Activated CD4-positive, alpha-beta T cell treated with anti-CD3 and anti-CD28 coated beads, Interleukin-2, amount 10 ng/mL, durations not matched to agents 7 days and 5 days (primary cell): ENCODE measurements at places on chromosomes 7 and 10.

DNA sequence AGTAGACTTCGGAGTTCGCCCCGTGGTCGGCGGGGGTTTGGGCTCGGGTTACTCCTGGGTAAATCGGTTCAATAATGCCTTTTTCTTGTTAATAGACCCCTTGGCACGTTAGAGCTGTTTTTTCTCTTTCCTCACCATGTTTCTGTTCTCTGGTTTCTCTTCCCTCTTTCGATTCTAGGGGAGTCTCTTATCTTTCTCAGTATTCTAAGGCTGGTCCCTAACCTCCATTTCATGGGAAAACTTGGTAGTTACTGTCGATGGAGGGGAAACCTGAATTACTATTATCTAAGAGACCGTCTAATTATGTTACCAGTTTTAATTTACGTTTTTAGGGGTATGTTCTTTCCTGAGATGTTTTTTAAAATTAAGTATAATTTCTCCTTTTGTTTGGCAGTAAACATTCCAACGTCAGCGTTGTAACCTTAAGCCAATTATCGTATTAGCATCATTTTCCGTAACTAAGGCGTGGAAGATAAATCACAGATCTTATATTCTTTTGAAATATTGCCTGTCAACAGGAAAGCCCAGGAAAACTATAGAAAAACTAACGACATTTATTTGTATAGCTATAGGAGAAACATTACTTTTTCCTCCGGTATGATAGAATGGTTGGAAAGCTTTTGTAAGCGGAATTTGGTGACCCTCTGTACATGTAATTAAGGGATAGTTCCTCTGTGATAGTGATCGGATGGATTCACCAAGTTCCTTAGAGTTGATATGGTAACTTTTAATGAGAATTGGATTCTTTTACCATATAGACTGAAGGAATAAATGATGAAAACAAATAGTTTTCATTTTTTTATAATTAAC lies 847 bp downstream of the BTAF1 start:
- no peak for DNase-seq

DNA sequence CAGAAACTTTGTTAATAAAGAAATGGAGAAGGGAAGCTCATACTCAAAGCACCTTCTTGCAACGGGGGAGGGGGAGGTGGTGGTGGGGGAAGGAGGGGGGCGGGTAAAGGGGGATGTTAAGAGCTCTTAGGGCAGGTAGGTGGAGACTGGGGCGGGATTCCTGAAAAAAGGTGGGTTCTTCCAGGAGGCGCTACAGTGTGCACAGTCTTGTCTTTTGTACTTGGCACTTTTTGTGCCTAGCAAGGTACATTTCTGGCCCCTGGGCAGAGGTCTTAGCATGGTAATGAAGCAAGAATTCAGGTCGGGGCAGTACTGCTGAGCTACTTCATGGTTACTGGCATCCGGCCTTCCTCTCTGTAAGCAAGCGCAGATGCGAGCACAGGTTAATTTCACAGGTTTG lies 15.2 kb upstream of the LAMB4 start:
- DNase-seq: no peak

- DNase-seq: no peak
Measured at GRCh38 chr7:142537760-142538159, 211.5 kb upstream of the PRSS1 start.

DNA sequence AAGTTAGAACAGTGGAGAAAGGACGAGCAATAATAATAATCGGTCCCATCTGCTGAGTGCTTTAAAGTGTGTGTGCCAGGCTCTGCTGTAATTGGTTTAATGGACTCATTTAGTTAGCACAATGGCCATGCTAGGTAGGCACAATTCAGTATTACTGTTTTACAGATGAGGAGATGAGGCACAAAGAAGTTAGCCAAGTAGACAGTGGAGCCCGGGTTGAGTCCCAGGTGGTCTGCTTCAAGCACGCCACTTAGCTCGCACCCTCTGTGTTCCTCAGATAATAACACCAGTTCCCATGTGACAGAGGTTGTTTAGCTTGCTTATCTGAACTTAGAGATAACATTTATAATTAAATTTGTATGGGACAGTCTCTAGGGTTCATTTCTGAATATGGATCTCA lies 101.6 kb upstream of the GJD4 start:
- no peak for DNase-seq

- no peak for DNase-seq
Measured at GRCh38 chr7:32044739-32045138, 25.5 kb downstream of the PDE1C start.

DNA sequence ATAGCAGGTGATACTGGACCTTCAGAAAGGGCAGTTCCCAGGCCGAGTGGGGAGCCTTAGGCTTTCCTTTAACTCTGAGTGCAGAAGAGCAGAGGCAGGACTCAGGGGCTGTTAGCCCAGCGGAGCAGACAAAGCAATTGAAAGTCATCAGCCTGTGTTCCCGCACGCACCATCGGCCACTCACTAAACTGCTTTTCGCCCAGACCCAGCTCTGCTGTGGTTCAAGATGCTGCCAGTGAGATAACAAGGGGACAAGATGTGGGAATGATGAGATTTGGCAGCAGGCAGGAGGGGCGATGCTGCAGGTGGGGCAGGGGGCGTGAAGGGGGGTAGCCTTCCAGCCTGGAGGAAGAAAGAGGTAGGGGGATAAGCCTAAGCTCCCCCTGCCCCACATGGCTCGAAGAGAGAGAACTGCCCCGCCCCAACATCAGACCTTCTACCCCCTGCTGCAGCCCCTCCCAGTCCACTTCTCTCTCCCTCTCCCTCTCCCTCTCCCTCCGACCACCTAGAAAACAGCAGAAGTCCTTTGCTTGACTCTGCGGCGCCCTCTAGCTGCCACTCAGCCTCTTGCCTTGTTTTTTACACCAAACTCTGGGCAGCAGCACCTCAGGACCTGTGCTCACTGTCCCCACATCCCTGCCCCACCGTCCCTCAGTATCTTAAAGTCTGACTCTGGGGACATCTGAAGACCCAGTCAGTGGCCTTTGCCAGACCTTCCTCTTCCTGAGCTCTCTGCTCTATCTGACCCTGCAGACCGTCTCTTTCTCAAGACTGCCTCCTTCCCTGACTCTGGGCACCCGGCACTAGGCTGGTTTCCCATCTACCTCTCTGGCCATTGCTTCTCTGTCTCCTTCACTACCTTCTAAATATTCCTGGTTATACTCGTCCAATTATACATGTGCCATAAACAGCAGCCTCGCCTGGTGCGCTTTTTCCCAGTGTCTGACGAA lies 110.5 kb downstream of the C10orf105 start:
- DNase-seq: peak; percentile 70

DNA sequence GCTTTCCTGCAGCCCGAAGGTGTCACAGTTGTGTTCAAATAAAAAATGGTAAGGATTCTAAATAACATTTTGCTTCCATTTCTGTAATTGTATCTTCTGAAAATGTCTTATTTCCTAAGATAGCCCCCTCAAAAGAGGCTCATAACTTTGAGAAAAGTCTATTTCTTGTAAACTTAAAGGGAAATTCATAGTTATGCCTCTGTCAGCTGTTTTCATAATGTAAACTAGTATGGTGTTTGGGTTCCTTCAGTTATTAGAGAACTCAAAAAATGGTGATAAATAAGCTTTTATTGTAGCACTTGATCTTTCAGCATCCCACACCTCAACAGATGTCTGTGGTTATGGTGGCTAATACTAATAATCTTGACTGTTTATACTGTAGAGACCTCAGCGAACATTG lies 57.1 kb downstream of the KLHDC10 start:
- no peak for DNase-seq

GRCh38 chr7:140998715-140999114 lies 16.0 kb downstream of the MRPS33 start:
- DNase-seq: no peak

- DNase-seq: no peak
Measured at GRCh38 chr10:12489806-12490205, 140.5 kb downstream of the CAMK1D start.

DNA sequence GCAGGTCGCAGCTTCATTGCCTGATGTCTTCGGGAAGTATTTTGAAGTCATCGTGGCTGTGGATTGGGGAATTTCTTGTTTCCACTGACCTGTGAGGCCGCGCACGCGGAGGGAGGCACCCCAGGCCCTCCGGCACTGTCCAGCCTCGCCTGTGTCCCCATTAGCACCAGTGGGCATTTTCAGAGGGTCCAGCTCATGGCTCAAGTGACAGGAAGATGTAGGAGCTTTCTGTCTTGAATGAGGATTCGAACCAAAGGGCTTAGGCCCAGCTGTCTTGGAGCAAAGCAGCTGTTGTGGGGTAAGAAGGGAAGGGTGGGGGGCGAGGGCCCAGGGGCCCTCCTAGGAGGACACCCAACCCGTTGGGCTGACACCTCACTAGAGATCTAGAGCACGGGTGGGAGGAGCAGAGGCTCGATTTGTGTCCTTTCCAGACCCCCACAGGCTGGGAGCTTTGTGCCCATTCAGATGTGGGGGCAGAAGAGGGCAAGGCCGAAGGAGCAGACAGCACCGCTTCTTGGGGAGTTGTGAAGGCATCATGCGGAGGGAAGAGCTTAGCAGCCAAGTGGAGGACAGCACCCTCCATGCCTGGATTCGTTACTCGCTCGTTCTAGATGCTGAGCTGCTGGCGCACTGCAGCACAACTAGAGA lies 914 bp downstream of the ZNF37A start:
- no peak for DNase-seq

DNA sequence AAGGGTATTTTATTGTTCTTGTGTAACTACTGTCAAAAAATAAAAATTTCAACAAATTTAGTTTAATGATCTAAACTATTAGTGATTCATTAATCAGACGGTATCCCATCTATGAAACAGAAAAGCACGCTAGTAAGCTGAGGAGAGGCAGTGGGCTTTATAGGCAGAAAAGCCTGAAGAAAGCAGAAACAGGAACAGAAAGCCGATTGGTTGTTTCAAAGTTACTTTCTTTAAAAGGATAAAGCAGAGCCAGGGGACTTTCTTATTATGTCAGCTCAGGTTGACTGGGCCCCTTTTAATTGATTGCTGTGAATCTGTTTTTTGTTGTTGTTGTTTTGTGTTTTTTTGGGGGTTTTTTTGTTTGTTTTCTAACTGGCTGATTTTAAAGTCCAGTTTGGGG lies 105.5 kb downstream of the TES start:
- DNase-seq: no peak

DNA sequence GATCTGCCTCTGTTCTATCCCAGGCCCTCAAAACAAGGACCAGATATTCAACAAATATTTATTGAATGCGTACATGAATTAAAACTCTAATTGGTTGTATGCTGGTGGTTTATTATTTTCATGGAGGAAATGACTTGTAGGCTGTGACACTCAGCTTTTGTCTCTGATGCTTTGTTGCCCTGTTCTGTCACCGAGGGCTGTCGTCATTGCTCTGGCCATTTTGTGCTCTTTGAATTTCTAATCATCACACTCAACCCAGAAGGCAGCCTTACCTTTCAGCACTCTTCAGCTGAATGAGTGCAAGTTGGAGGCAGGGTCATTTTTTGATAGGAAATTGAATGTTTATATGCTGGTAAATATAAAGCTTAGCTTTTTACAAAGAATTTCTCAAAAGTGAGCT lies 14.5 kb downstream of the SRGN start:
- no peak for DNase-seq

- no peak for DNase-seq
Measured at GRCh38 chr10:113278221-113278620, 274.6 kb upstream of the HABP2 start.

DNA sequence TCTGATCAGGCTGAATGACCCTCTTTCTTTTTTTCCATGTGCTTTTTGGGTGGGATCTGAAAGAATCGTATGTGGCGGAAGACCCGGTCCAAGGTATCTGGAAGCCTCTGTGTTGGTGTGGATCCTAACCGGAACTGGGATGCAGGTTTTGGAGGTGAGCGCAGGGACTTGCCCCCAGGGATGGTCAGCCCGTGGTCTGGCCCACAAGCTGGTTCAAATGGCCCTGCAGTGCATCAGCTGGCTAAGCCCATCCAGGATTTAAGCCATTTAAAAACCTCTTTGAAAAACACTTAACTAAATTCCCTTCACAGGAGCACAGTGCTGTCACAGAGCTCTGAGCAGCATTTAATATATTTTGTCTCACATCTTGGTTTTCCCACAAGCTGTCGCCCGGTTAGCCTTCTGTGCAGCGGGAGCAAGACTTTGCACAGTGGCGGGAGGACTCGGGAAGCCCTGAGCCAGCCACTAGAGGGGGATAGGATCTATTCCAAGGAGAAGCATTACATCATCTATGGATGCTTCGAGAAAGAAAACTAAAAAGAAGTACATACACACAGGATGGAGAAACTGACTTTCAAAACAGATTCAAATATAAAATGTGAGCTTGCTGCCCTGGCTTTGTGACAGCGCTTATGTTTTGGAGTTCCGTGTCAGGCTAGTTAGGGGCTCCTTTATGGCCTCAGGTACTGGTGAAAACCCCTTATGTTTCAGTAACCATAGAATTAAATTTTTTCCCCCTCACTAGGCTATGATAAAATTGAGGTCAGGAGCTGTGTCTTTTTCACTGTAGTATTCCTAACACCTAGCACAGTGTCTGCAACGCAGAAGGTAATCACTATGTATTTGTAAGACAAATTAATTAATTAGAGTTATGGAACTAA lies 11.3 kb downstream of the CPA2 start:
- no peak for DNase-seq

DNA sequence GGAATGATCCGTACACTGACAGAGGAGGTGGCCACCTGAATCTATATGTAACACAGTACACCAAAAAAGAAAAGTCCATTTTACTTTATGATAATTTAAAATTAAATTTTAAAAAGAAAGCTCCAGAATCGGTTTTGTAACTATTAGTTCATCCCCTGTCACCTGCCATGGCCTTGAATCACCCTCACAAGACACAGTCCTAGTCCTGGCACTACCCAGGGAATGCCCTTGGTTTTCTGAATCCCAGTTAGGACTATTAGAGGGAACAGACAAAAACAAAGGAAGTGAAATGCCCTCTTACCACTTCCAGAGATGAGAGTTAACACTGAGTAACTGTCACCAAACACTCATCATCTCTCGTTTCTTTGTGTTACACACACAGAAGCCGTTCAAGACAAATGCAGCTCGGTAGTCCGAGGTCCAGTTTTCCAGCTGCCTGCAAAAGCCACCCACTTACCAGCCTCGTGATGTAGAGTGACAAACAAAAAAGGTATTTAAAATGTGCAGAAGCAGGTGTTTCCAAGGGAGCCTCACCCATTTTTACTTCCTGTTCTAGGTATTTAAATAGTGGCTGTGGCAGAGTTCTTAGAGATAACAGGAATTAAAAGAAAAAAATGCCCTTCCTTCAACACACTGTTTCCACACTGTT lies 6.1 kb downstream of the PTPRN2 start:
- DNase-seq: no peak

- no peak for DNase-seq
Measured at GRCh38 chr10:12717981-12718707, 283.4 kb downstream of the CCDC3 start.

GRCh38 chr7:151231080-151231479 lies 1.2 kb upstream of the CHPF2 start:
- DNase-seq: no peak

DNA sequence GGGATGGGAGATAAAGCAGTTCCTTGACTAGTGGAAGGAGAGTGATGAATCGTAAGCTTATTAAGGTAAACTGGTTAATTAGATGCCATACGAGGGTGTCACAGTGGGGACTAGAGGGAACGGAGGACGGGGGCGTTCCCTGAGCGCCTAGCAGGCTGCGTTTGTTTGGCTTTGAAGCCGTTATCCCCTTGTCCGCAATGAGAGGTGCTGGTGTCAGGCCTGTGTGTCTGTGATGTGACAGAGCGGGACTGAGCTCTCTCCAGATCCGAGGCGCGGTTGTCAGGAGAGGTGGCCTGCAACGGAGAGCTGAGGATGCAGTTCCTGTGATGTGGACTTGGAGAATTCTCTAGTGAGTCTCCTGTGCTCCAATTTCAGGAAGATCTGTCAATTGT lies 60.0 kb upstream of the PRPS1L1 start:
- no peak for DNase-seq
